Activated naive CD4-positive, alpha-beta T cell (primary cell): ENCODE measurements at places on chromosomes 2 and 18.

DNA sequence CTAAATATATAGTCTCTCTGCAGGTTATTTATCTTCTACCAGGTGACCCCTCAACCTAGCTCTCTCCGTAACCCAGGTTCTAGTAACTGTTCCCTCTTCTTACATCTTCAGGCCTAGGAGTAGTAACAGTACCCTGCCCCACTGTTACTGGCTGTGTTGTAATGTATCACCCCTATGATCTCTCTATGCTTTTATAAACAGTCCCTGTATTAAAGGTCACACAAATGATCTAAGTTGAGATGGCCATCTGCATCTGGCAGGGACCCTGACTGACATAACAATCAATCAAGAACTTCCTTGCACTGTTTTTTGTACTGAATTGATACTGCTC is 219.7 kb upstream of the STK17B start:
- DNase-seq = no peak

DNA sequence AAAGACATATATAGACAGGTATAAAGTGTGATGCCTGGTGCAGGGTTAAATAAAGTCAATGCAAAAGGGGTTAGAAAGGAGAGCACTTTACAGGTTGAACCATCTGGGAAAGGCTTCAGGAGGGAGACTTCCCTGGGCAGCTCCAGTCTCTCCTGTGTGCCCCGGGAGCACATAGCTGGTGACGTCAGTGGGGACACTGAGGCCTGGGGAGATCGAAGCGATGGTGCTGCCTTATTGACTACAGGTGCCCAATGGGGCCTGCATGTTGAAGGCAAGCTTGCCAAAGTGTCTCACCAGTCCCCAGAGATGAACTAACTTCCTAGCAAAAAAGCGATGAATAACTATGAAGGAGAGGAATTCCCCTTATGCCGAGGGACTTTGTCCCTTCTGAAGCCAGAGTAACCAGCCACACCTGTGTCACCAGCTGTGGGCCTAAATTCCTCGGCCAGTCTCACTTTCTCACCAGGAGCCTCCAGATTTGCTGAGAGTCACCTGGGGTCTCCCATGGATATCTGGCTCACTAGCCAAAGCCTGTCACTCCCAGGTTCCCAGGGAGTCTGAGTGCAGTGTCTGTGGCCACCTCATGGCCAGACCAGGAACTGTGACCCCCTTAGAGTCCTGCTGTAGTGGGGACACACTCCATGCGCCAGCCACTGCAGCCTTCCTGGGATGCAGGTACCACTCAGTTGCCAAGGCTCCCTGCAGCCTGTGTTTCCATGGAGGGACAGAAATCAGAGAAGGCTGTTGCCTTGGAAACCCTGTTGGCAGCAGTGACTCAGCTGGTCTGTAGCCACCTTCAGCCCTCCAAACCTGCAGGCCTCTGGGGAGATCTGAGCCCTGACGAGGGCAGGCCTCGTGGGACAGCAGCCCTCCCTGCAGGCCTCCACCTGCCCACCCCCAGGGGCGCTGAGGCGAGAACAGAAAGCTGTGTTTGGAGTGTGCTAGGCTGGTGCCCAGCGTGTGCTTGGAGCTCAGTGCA is 128.7 kb downstream of the CTIF start:
- DNase-seq = no peak

DNA sequence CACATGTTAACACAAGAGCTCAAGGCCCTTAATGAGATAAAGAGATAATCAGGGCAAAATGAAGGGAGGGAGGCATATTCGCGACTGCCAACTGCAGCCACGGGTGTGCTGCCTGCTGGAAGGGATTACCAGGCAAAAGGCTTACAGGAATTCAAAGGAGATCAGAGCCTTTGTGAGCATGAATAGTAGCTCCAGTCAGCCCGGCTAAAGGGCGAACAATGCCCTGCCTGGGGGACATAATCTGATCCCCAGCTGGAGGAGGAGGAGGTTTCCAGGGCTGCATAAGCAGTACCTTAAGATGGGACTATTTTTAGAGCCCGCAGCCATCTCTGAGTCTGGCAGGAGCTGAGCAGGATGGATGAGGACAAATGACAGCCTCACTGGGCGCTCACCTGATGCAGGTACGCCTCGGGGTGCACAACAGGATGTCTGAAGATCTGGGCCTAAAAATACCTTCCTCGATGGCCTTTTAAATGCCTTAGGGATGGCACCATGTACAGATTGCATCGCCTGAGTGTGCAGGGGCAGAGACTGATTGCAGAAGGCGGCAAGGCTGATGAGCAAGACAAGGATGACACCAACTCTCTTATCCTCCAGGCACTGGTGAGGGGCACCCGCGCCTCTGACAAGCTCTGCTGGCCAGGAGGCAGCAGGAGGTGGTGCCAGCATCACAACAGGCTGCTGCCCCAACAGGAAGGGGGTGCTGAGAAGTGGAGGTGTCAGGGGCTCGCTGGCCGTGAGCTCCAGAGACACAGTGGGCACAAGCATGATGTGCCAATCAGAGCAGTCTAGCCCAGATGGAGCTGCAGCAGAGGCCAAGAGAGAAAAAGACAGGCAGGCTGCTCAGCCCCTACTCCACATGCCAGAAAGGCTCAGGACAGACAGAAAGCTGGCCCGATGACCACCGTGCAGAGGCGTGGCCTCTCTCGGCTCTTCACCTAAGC is 111.4 kb downstream of the EIPR1 start:
- no peak for DNase-seq

GRCh38 chr18:39862341-39862740 is 2092.7 kb upstream of the PIK3C3 start:
- DNase-seq = no peak

DNA sequence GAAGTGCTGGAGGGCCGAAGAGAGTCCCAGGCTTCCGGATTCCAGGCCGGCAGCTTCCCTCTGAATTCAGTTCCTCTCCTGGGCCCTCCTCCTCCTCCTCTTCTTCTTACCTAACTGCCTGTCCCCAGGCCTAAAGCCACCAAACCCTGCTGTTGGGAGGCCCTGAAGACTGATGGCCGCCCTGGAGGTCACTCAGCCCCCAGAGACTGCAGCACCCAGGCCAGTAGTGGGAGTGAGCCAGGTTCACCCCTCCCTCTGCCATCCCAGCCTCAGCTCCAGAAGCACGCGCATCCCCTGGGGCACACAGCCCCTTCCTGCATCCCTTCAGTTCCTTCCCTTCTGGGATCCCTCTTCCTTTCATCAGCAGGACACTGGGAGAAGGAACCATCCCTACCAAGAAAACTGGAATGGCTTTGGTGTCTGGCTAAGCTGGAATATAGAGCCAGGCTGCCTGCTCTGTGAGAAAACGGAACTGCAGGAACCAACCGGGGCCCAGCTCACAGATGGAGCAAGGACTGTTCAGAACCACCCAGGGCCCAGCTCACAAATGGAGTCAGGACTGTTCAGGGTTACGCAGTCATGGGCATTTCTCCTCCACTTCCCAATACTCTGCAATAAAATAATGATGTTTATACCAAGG is 127.4 kb downstream of the NDUFA10 start:
- DNase-seq = no peak

DNA sequence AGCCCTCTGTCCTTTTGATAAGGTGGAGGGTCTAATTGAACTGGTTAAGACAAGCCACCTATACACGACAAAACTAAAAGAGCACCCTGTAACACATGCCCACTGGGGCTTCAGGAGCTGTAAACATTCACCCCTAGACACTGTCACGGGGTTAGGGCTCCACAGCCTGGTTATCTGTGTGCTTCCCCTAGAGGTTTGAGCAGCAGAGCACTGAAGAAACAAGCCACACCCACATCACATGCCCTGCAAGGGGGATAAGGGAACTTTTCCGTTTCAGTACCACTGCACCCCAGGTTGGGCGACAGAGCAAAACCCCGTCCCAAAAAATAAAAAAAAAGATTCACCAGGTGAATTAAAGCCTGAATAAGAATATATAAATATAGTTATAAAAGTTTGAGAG is 913.7 kb upstream of the ACVR2A start:
- DNase-seq = no peak

DNA sequence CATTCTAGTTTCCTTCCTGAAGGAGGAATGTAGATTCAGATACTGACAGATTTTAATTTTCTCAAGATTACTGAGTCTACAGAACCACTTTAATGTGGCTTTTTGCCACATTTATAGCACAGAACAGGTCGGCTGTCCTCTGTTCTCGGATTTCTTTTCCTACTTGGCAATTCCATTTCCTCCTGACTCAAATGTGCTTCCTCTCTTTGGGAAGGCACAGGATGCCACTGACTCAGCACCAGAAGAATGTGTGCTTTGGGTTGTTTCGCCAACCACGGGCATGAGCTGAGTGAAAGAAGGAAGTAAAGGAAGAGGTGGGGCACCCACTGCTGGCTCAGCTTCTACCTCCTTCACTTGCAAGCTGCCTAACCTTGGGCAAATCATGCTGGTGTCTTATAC is 970.6 kb upstream of the ACVR2A start:
- DNase-seq = no peak

GRCh38 chr2:235510318-235510717 is 16.5 kb downstream of the AGAP1 start:
- no peak for DNase-seq

GRCh38 chr18:28831476-28831875 is 654.5 kb upstream of the CDH2 start:
- no peak for DNase-seq

DNA sequence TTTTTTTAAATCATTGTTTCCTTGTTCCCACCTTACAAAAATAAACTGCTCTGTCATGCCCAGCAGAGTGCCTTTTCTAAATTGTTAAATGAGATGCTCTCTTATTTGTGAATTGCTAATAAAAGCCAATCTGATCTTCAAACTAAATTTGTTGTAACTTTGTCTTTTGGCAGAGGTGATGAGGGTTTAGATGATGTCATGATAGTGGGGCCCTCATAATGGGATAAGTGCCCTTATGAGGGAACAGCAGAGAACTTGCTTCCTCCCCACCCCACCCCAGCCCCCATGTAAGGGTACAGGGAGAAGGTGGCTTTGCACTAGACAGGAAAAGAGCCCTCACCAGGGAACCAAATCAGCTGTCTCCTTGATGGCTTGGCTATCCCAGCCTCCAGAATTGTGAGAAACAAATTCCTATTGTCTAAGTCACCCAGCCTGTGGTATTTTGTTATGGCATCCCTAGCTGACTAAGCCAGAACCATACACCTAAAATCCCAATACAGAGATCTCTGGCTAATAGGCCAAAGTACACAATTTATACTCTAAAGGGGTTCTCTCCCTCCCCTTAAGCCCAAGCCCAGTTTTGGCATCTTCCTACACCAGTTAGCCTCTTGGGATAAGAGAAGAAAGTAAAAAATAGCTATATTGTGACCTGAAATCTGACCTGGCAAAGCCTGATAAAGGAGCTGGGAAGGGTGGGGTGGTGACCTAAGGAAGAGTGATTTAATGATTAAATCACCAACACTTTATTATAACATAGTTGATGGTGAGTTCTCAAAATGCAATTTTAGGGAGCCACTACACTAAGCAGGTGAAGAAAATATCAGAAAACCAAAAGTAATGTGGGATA is 40.3 kb upstream of the HNRNPA3 start:
- DNase-seq = no peak

DNA sequence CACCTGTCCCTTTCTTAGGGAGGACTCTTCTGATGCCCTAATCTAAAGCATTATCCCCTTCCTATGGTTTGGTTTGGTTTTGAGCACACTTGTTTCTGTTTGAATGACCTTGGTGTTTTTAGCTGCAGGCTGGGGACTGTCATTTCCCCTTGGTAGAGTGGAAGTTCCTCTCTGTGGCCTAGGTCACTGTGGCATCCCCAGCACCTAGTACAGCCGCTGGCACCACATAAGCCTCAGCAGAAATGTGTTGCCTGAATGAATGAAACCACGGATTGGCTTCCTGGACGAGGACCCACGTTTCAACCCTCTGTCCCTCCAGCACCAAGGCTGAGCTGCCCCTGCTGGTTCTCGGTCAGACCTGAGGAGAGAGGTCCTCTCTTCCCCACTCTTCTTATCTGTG is 159.9 kb downstream of the CTIF start:
- no peak for DNase-seq

- no peak for DNase-seq
These were observed 329.7 kb downstream of the PDE11A start for GRCh38 chr2:177742851-177743250.

DNA sequence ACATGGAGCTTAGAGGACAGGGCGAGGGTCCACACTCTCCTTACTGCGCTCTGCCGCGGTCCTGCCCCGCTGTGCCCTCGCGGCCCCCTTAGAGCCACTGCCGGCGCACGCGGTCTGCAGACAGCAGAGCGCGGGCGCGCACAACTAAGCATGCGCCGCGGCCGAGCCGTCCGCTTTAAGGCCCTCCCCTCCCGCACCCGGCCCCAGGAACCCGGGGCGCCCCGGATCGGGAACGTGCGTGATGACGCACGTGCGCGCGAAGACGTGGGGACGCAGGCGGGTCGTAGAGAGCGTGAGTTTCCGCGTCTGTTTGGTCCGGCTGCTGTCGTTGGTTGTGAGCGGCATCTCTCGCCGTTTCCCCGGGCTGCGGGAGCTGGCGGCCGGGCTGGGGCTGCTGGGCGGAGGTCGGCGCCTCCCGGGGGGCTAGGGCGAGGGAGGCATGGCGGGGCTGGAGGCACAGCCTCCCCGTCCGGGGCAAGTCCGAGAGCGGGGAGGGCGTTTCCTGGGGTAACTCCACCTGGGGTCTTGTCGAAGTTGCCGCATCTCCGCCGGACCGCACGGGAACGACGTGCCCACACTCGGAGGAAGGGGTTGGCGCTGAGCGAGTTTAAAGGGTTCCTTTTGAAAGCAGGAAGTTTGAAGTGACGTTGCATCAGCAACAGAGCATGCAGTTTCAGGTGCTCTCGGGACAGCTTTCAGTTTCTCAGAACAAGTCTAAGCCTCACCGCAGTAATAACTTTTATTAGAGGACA is at the start of gene RHBDD1:
Gene RHBDD1, plus strand, starts transcription at position 259 of the 752 bp plus-strand sequence. CDS start 28,640 bp downstream, outside the sequence.
- DNase-seq = peak; percentile 88

GRCh38 chr2:113973810-113974209 is 83.9 kb downstream of the ACTR3 start:
- DNase-seq = no peak

DNA sequence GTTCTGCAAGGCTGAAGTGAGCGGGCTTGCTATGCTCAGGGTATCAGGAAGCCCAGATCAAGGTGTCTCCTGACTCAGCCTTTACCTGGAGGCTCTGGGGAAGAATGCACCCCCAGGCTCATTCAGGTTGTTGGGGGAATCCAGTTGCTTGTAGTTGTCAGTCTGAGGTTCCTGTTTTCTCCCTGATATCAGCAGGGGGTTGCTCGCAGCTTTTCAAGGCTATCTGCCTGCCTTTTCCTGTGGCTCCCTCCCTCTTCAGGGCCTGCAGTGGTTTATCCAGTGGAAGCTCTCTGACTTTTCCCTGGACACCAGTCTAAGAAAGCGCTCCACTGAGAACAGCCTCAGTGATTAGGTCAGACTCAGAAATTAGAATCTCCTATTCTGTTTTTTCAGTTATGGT is 116.6 kb downstream of the PTPRM start:
- DNase-seq = no peak

DNA sequence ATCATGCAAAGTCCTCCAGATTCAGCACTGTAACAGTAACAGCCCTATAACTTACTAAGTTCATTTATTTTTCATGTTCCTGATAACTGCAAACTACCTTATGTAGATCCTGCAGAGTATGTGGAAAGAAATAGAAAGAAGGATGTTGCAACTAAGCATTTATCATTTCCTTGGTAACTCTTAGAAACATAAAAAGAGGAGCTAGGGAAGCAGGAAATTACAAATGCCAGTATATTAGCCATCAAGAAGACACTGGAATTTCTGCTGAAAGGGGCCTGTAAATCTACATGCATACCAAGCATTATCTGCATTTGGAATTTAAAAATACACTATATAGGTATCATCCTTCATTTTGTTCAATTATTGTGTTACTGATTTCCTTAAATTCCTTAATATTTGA is 66.8 kb downstream of the PDE11A start:
- DNase-seq = no peak
